ENCODE measurements at places on chromosomes 4 and X.

DNA sequence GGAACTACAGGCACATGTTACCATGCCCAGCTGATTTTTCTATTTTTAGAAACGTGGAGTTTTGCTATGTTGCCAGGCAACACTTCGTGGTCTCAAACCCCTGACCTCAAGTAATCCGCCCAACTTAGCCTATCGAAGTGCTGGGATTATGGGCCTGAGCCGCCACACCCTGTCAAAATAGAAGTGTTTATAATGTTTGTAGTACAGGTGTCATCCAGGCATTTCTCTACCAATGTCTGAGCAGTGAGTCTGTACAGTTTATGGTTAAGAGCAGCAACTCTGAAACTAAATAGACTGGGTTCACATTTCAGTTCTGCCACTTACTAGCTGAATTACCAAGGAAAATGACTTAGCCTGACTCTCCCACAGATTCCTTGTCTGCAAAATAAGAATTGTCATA is 460.4 kb upstream of the GALNT7 start:
- no peak for DNase-seq

DNA sequence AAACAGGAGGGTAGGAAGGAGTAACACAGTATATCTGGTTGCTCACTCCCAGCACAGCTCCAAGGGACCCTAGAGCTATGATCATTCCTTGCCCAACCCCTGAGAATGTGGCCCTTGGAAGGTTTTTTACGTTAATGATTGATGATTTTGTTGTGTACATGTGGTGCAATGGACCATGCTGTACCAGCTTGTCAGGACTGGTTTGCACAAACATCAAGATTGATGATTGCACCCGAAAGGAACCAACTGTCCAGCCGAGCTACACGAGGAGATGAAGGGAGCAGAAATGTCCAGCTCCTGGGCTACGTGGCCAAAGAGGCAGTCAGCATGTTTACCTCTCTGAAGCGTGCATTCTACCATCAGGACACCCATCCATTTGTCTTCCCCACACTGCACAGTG is 83.2 kb upstream of the USP9X start:
- no peak for DNase-seq

GRCh38 chr4:84908876-84909275 is 57.6 kb downstream of the WDFY3 start:
- no peak for DNase-seq

DNA sequence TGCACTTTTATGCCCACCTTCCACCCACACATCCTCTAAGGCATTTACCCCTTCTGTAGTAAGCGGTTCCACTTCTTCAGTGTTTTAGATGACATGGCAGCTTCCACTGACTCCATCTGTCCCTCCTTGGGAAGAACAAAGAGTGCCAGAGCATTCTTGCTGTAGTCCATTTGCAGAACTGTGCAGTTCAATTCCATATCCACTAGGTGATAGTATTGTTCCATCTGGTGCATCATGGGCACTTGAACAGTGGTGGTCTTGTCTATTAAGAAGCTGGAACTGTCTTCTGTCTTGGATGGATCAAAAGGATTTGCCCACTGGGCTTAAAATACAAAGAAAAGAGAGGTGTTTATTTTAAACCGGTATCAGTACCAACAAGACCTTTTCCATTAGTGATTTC is 3.5 kb downstream of the SERPINA7 start:
- DNase-seq, result no peak

GRCh38 chr4:39353478-39354253 is 12.5 kb downstream of the RFC1 start:
- peak; percentile 54 for DNase-seq

DNA sequence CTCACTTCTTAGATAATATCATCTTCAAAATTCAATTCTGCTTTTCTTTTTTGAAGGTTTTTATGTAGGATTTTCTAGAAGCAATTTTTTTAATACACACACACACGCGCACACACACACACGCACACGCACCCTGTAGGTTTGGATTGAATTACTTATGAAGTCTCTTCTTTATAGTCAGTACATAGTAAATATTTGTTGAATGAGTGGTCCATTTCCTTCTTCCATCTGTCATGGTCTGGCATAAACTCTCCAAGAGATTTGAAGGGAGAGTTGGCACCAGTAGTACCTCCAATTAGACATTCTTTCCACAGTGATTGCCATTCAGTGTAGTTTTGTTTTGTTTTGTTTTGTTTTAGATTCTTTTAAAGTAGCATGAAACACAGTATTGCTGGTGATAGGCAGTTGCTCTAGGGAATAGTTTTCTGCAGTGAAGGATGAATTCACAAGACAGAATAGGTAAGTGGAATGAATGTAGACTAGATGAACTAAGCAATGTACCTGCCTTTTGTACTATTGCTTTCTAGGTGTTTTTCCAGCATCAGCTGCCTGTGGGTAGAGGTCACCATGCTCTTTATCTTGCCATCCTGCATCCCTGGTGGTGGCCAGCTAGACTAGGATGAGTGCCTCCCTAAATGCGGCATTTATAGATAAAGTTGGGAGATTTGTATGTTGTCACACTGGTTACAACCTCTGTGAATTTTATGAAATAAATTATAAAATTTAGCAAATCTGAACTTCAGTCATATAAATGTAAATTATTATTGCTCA is 20.5 kb downstream of the PDLIM5 start:
- DNase-seq, result no peak

GRCh38 chrX:69133921-69134542 is 31.2 kb downstream of the PJA1 start:
- DNase-seq, result no peak

DNA sequence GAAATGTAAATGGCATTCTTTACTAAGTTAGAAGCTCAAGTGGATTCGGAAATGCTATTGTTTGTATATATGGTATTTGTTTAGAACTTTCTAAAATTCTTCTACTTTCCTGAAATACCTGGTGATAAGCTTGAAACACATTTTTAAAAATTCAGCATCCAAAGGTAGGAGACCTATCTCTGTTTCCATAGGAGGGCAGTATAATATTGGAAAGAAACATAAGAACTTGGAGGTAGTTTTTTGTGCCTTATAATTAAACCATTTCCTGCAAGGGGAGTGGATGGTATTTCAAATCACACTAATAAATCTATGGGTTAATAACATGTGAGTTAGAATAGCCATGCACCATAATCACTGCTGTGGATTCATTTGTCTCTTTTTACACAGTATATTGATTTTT is 217.4 kb upstream of the AADAT start:
- no peak for DNase-seq

- DNase-seq, result no peak
These were observed 1157.1 kb downstream of the ARAP2 start for GRCh38 chr4:35087218-35087617.

GRCh38 chrX:41655631-41656030 is 33.1 kb upstream of the GPR34 start:
- DNase-seq, result no peak

GRCh38 chr4:146407257-146407656 is 114.5 kb downstream of the SLC10A7 start:
- no peak for DNase-seq

- DNase-seq, result no peak
These were observed 85.2 kb downstream of the HS3ST1 start for GRCh38 chr4:11343536-11343935.

DNA sequence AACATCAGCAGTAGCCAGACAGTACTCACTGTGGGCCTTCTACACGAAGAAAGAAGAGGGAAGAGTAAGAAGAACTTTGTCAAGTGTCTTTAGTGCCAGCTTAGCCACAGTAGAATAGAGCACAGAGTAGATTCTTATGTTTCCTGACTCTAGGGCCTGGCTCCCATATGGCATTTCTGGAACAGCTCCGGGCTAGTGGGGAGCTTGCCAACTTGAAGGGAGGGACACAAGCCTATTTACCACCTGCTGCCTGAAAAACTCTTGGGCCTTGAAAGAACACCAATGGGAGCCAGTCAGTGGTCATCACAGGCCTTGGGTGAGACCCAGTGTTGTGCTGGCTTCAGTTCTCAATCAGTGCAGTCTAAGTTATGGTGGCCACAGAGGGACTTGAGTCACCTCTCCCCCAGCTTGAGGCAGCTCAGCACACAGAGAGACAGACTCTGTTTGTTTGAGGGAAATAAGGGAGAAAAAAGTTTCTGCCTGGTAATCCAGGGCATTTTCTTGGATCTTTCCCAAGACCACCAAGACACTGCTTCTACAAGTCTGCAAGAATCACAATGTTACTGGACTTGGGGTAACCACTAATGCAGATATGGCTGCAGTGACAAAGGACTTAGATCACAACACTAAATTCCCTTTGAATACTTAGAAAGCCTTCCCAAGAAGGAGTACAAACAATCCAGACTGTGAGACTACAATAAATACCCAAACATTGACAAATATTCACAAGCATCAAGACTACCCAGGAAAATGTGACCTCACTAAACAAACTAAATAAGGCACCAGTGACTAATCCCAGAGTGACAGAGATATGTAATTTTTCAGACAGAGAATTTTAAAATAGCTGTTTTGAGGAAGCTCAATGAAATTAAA is 261.0 kb upstream of the NDST3 start:
- no peak for DNase-seq

- DNase-seq, result no peak
These were observed 53.0 kb downstream of the AMELX start for GRCh38 chrX:11346121-11346682.

- no peak for DNase-seq
These were observed 30.4 kb downstream of the SH3TC1 start for GRCh38 chr4:8229331-8229975.

DNA sequence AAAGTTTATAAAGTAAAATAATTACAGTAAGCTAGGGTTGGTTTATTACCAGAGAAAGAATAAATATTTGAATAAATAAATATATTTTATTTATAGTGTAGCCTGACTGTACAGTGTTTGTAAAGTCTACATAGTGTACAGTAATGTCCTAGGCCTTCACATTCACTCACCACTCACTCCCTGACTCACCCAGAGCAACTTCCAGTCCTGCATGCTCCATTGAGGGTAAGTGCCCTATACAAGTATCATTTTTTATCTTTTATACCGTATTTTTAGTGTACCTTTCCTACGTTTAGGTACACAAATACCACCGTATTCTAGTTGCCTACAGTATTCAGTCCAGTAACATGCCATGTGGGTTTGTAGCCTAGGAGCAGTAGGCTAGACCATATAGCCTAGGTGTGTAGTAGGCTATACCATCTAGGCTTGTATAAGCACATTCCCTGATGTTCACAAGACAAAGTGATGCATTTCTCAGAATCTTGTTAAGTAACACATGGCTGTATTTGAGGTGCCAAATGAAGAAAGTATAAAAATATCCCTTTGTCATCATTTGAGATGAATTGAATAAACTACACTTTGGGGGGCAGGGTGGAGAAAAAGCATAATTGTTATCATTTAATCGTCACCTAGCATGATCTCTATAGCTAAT is 14.7 kb upstream of the KLHL8 start:
- DNase-seq, result no peak

GRCh38 chrX:107610667-107611066 is 17.6 kb upstream of the PRPS1 start:
- DNase-seq, result no peak

GRCh38 chr4:41865306-41865980 is 69.8 kb upstream of the TMEM33 start:
- DNase-seq, result no peak

DNA sequence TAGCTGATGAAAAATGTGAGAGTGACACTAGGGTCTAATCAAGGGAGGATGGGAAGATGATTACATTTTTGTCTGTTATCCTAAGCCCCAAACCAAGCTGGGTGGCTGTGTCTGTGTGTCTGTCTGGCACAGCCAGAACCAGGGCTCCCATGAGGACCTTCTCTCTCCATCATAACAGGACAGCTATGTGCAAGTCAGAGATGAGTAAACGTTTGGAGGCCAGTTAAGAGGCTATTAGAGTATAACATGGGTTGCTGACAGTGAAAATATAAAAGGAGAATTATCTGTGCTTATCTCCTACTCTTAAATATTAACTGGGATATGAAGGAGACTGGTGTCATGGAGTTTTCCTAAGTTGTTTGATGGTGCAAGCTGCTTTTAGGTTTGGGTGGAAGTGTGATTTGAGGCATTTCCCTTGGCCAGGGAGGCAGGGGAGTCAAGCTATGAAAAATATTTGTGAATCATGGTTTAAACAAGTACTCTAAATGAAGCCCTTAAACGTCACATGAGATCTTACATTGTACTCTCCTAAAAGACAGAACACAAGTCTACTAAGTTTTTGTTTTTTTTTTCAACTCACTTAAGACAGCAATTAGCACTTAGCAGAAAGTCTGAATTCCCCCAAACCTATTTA is 156.2 kb downstream of the ENOX2 start:
- DNase-seq, result no peak

GRCh38 chr4:151415978-151416377 is 7.0 kb downstream of the FHIP1A start:
- DNase-seq, result no peak

GRCh38 chr4:145763399-145763798 is 83.5 kb downstream of the C4orf51 start:
- no peak for DNase-seq

DNA sequence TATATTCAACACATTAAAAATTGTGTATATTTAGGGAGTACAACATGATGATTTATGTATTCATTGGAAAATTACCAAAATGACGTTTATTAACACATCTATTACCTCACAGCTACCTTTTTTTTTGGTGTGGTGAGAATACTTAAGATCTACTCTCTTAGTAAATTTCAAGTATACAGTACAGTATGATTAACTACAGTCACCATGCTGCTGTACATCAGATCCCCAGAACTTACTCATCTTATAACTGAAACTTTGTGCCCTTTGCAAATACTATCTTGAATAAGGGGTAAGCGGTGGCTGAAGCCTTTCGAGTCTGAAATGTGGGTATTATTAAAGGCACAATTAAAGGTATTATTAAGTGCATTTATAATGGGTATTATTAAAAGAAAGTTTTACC is 976 bp downstream of the PHKA1 start:
- no peak for DNase-seq

GRCh38 chrX:97401154-97401553 is 517.4 kb downstream of the RPA4 start:
- no peak for DNase-seq

- DNase-seq, result no peak
These were observed 149.8 kb downstream of the CHM start for GRCh38 chrX:85897362-85898126.
